Aorta (tissue), 5 donors: ENCODE measurements at places on chromosomes 3 and 15. TPM values are rescaled to one million over a fixed set of nuclear protein-coding genes. Genes with fewer than 3 reads are reported as not detected.
A peak's percentile ranks its signal among the peaks of the same experiment; 100 is the strongest.

SOX2 gene
- total RNA-seq: 0.24 TPM

GRCh38 chr15:33587773-33588172, 277.0 kb downstream of the RYR3 start:
- no peaks in the 10 kb centered on the region for H3K27me3 ChIP-seq
- no peak overlapping the region for H3K27ac ChIP-seq
- H3K36me3 ChIP-seq: no peaks in the 10 kb centered on the region
- DNase-seq: no peak

DNA sequence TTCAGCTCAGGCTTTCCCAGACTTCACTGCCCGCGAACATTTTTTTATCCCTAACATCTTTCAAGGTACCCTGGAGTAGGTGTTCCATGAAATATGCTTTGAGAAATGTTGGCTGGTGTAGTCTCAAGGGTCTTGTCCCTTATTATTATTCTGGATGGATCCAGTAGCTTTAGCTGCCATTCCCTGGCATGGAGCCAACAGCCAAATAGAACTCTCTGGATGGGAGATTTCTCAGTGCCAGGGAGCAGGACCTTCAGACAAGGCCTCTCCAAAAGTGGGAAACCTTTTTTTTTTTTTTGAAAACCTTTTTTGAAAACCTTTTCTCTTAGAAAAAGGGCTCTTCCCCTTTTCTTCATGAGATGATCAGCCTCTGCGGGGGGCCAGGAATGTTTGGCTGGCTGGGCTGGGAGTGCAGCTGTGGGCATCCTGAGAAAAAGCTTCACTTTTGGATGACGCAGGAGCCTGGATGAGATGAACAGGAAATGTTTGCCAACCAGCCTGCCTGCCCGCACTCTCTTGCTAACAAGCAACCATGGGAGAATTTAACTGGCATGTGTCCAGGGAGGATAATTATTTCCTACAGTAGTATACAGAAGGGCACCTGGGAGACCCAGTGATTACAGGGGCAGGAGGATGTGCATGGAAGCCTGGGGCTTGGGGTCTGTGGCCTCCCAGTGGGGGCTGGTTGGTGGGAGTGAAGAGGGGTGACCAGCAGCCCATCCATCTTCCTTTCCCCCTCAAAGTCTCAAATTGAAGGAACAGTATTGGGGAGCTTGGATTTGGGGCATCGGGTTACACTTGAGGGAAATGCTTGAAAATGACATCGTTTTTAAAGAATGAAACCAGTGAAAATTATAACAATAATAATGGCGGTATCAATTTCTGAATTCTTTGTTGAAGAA, 109.1 kb upstream of the LRIG1 start:
- no peaks in the 10 kb centered on the region for H3K36me3 ChIP-seq
- H3K27me3 ChIP-seq: no peaks in the 10 kb centered on the region
- no peaks in the 10 kb centered on the region for H3K4me1 ChIP-seq
- H3K27ac ChIP-seq: no peak overlapping the region
- DNase-seq: no peak

CCDC54 gene
- total RNA-seq: not detected

DNA sequence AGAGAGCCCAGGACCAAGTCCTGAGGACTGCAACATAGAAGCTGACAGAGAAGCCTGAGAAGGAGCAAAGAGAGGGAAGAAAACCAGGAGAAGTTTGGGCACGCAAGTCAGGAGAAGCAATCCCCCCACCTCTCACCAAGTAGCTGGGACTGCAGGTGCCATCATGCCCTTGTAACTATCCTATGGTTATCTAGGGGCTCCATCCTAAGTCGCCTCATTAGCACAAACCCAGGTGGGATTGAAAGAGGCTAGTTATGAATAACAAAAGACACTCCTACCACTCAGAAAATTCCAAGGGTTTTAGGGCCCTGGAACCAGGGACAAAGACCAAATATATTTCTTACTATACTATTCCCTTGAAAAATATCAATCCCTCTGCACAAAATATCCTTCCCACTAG, 53.5 kb downstream of the CCR4 start:
- no peak overlapping the region for H3K4me3 ChIP-seq
- H3K27me3 ChIP-seq: no peaks in the 10 kb centered on the region
- DNase-seq: no peak
- no peak overlapping the region for H3K27ac ChIP-seq
- peaks cover 4% of the 10 kb centered on the region for H3K36me3 ChIP-seq

CFAP91 gene
- total RNA-seq: 3.7 TPM

GRCh38 chr3:131925571-131925970, 109.2 kb downstream of the CPNE4 start:
- no peaks in the 10 kb centered on the region for H3K27me3 ChIP-seq
- H3K4me1 ChIP-seq: no peaks in the 10 kb centered on the region
- H3K27ac ChIP-seq: no peak overlapping the region
- no peak for DNase-seq

MRPS11 gene
- 32.2 TPM for total RNA-seq

DNA sequence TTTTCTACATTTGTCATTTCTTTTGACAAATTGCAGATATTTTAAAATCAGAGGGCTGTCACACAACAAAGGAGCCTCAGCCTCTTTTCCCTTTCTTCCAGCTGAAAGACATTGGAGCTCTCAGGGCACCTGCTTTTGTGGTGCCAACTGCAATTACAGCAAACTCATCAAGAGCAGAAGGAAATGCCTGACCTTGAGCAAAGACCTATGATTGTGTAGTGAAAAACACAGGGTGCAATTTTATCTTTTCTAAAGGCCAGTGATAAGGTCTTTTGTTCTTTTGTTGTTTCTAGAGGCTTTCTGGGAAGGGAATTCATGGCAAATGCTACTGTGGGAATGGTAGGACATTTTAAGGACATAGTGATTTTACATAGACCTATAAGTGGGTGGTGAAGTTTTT, 214.3 kb downstream of the OXSM start:
- no peaks in the 10 kb centered on the region for H3K27me3 ChIP-seq
- no peak for DNase-seq
- no peak overlapping the region for H3K27ac ChIP-seq
- no peaks in the 10 kb centered on the region for H3K4me1 ChIP-seq
- H3K36me3 ChIP-seq: no peaks in the 10 kb centered on the region
- no peak overlapping the region for H3K4me3 ChIP-seq

- H3K27me3 ChIP-seq: no peaks in the 10 kb centered on the region
- no peaks in the 10 kb centered on the region for H3K4me1 ChIP-seq
- no peak overlapping the region for H3K27ac ChIP-seq
- no peaks in the 10 kb centered on the region for H3K36me3 ChIP-seq
Measured at GRCh38 chr3:158451405-158452055, 119.5 kb upstream of the MLF1 start.

DNA sequence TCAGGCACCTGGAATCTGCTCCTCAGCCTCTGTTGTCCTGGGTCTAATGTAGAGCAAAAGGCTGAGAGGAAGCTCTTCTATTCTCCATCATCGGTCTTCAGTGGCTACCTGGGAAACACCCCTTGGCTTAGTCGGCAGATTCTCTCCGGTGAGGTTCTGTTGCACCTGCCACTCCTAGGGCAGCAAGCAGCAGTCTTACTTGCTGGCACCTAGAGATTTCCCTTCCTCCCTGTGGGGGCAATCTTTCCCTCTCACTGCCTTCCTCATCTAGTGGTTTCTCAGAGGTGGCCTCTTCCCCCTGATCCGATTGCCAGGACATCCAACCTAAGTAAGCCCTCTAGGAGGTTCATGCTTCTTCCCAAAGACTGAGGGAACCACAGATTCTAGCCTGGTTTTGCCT, 60.8 kb downstream of the PLS1 start:
- no peaks in the 10 kb centered on the region for H3K36me3 ChIP-seq
- H3K4me3 ChIP-seq: no peak overlapping the region
- H3K27me3 ChIP-seq: no peaks in the 10 kb centered on the region
- H3K4me1 ChIP-seq: no peaks in the 10 kb centered on the region
- no peak for DNase-seq

PIK3CB gene
- total RNA-seq: 27.2 TPM

DNA sequence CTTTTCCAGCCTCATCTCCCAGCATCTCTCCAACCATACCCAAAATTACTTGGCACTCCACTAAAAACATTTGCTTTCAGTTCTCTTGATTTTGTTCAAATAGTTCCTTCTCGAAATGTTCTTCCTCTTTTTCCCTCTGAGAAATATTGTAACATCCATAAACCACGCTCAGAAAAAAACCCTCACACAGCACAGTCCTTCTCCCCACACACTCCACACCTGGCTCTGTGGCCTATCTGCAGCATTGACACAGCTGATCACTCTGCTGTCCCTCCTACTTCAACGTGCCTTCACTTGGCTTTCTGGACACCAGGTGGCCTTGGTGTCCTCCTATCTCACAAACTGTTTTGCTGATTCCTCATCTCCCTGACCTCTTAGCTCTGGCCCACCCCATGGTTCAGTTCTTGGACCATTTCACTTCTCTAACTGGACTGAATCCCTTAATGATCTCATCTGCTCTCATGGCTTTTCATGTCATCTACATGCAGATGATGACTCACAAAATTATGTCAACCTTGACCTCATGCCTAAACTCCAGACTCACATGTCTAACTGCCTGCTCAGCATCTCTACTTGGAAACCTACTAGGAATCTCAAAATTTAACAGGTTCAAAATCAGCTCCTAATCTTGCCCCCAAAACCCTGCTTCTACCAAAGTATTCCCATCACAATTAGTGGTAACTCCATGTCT, 93.3 kb downstream of the TRIM42 start:
- H3K4me1 ChIP-seq: no peaks in the 10 kb centered on the region
- H3K27ac ChIP-seq: no peak overlapping the region
- no peak for DNase-seq
- no peak overlapping the region for H3K4me3 ChIP-seq
- H3K36me3 ChIP-seq: no peaks in the 10 kb centered on the region
- H3K27me3 ChIP-seq: no peaks in the 10 kb centered on the region

- peak; percentile 65 for DNase-seq
- H3K4me3 ChIP-seq: no peak overlapping the region
- H3K27me3 ChIP-seq: no peaks in the 10 kb centered on the region
Measured at GRCh38 chr15:78406016-78406585, 31.9 kb upstream of the IREB2 start.

DNA sequence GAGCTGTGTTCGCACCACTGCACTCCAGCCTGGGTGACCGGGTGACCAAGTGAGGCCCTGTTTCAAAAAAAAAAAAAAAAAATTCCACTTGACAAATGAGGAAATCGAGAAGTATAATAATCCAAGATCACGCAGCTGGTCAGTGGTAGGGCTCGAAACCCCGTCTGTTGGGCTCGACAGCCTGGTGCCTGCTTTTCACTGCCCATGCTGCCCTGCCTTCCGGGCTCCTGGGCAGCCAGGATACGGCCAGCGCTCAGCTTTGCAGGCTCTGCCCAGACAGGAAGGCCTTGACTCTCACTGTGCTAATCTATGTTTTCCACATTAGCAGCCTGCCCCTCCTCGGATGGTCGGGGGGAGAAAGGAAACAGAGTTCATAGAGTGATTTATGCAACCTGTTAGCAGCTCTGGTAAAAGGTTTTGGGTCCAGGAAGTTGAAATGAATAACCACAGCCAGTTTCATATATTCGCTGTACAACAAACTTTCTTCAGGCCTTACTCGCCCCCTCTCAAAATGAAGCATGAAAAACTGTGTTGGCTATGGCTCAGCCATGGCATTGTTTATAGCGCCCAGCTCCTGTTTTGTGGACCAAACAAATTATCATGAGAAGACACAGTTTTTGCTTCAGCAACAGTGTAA, 108.8 kb downstream of the XXYLT1 start:
- H3K4me1 ChIP-seq: no peaks in the 10 kb centered on the region
- no peaks in the 10 kb centered on the region for H3K36me3 ChIP-seq
- H3K27ac ChIP-seq: no peak overlapping the region
- H3K27me3 ChIP-seq: no peaks in the 10 kb centered on the region
- no peak overlapping the region for H3K4me3 ChIP-seq

DNA sequence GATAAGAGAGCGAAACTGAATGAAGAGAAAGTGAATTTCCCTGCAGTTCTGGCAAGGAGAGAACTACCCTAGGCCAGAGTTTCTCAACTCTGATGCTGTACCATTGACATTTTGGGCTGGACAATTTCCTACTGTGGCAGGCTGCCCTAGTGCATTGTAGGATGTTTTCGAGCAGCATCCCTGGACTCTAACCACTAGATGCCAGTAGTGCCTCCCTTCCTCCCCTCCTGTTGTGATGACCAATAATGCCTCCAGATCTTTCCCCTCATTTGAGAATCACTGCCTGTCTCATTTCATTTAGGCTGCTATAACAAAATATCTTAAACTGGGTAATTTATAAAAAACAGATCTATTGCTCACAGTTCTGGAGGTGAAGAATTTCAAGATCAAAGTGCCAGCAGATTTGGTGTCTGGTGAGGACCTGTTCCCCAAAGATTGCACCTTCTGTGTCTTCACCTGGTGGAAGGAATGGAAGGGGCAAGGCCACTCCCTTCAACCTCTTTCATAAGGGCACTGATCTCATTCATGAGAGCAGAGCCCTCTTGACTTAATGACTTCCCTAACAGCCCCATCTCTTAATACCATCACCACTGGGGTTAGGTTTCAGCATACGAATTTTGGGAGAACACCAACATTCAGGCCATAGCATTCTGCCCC, 188.9 kb upstream of the MEIS2 start:
- H3K27me3 ChIP-seq: peaks cover 1% of the 10 kb centered on the region
- no peaks in the 10 kb centered on the region for H3K36me3 ChIP-seq
- no peak for DNase-seq
- H3K4me1 ChIP-seq: no peaks in the 10 kb centered on the region
- H3K4me3 ChIP-seq: no peak overlapping the region

EEFSEC gene
- 13.5 TPM for total RNA-seq

SCN11A gene
- total RNA-seq: 0.16 TPM

DNA sequence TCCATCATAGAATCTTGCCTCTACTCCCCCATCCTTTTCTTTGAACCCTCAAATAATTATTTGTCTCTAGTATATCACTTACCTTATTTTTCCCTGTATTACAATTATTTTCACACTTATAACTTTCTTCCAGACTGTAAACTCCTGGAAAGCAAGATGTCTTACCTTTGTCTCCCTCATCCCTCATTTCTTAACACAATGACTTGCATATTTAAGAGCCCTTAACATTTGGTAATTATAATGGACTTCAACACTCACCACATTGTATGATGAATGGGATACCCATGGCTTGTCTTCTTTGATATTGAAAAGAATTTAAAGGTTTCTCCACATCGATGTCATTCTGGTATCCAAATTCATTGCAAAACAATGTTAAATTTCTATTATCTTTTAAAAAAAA, 81.4 kb upstream of the GUCA1C start:
- DNase-seq: no peak
- no peaks in the 10 kb centered on the region for H3K27me3 ChIP-seq
- no peaks in the 10 kb centered on the region for H3K4me1 ChIP-seq
- H3K4me3 ChIP-seq: no peak overlapping the region
- H3K27ac ChIP-seq: no peak overlapping the region
- H3K36me3 ChIP-seq: no peaks in the 10 kb centered on the region
